Stimulated activated CD8-positive, alpha-beta memory T cell treated with anti-CD3 and anti-CD28 coated beads, Interleukin-2, amount 100 ng/mL, for 1 hour (primary cell): ENCODE measurements at places on chromosomes 16 and 17.

GRCh38 chr17:38544175-38544838, 61.4 kb downstream of the SRCIN1 start:
- DNase-seq = no peak

GRCh38 chr17:65820306-65820705, 258.9 kb upstream of the AXIN2 start:
- no peak for DNase-seq

DNA sequence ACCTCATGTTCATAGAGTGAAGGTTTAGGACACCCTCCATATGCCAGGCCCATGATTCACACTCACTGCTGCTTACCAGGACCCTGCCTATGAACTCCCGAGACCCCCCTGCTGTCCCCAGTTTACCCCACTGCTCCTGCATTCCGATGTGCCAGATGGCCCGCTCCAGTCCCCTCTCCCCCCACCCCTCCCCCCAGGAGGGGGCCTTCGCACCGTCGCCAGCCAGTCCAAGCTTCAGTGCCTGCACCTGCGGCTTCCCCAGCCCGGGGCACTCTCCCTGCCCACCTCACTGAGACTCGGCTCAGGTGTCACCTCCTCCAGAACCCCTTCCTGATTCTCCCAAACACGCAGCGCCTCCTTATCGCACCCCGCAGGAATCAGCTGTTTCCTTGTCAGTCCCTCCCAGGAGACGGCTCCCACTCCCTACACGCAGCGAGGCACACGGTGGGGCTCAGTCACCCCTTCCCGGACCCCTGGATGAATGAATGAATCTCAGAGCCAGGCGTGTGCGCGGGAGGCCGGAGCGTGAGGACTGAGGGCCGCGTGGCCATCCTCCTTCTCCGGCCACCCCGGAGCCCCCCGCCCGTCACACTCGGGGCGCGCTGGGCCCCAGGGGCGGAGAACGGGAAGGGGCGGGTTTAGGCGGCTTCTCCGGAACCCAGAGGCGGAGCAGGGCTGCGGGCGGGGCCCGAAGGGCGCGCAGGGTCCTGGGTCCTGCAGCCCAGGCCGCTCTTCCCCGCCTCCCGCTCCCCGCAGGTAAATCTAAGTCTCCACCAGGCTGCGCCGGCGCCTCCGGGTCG, 1.6 kb downstream of the MYO1C start:
- DNase-seq = no peak

DNA sequence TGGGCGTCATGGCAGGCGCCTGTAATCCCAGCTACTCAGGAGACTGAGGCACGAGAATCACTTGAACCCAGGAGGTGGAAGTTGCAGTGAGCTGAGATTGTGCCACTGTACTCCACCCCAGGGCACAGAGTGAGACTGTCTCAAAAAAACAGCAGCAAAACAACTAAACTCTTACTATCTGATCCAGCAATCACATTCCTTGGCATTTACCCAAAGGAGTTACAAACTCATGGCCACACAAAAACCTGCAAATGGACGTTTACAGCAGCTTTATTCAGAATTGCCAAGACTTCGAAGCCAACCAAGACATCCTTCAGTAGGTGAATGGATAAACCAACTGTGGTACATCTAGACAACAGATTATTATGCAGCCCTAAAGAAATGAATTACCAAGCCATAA, 4.0 kb downstream of the SIAH1 start:
- no peak for DNase-seq

GRCh38 chr17:81647640-81648012, 8.7 kb downstream of the PDE6G start:
- DNase-seq = no peak

DNA sequence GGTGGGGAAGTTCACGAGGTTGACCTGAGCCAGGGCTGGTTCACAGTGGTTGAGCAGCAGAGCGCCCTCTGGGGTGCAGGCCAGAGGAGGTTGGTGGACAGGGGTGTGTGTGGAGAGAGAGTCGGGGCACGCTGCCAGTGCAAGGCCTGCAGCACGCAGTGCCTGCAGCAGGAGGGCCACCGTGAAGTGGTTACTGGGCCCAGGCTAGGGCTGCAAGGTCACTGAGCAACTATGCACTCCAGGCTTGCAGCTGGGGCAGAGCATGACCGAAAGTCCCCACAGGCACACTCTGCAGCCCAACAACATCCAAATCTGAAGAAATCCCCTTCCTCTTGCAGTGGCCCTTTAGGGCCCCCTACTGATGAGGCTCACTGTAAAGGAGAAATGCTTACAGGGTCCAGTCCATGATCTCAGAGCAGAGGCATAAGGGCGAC, 89.1 kb upstream of the NOL11 start:
- DNase-seq = no peak

DNA sequence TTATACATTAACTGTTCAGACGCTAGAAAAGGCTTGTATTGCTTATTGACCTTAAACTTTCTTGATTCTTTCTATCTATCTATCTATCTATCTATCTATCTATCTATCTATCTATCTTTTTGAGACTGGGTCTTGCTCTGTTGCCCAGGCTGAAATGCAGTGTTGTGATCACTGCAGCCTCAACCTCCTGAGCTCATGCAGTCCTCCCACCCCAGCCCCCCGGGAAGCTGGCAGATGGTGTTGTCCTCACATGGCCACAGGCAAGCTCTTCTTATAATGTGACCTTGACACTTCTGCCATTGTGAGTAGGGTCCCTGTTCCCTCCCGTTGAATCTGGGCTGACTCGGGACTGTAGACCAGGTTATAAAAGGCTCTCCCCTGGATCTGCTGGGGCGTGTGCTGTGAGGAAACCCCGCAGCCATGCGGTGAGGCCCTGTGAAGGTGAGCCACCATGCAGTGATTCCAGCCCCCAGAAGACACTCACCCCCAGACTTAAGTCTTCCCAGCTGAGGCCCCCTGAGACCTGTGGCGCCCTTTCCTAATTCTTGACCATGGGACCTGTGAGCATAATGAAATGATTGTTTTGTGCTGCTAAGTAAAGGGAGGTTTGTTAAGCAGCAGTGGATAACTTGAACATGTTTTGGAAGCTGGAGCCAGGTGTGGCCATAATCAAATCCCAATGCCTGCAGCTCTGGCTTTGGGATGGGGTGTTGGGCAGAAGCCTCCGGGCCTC, 54.3 kb downstream of the RPTOR start:
- no peak for DNase-seq

- no peak for DNase-seq
Observed at GRCh38 chr16:80407265-80407987, 133.4 kb upstream of the DYNLRB2 start.

DNA sequence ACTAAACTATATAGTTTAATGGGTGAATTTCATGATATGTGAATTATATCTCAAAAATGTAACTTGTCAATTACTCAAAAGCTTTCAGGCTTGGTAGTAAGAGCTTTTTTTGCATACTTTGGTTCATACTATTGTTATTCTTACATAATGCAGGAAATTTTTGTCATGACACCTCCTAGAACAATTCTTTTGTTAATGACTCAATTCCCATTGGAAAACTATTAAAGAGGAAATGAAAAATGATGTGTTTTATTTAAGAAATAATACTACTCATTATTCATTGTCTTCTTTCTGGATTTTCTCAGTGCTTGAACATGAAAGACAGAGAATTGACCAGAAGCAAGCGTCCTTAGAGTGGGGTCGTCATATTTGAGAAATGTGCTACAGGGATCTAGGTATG, 196.4 kb upstream of the KCNJ16 start:
- DNase-seq = no peak

- no peak for DNase-seq
Observed at GRCh38 chr17:63998721-63999679, 849 bp downstream of the PRR29 start.

- no peak for DNase-seq
Observed at GRCh38 chr17:76888661-76889060, 20.5 kb downstream of the MGAT5B start.

DNA sequence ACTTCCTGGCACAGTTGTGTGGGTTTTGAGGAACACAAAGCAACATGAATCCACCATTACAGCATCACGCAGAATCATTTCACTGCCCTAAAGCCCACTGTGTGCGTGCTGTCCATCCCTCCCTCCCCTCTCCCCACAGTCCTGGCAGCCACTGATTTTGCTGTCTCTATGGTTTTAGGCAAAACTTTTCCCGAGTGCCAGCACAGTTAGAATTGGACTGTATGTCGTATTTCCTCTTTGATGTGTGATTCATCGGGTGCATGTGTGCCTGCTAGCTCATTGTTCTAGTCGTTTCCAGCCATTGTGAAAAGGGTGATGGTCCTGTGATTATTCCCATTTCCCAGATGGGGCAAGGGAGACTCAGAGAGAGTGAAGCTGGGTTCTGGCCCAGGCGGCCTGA, 12.7 kb downstream of the KLHL36 start:
- DNase-seq = no peak

DNA sequence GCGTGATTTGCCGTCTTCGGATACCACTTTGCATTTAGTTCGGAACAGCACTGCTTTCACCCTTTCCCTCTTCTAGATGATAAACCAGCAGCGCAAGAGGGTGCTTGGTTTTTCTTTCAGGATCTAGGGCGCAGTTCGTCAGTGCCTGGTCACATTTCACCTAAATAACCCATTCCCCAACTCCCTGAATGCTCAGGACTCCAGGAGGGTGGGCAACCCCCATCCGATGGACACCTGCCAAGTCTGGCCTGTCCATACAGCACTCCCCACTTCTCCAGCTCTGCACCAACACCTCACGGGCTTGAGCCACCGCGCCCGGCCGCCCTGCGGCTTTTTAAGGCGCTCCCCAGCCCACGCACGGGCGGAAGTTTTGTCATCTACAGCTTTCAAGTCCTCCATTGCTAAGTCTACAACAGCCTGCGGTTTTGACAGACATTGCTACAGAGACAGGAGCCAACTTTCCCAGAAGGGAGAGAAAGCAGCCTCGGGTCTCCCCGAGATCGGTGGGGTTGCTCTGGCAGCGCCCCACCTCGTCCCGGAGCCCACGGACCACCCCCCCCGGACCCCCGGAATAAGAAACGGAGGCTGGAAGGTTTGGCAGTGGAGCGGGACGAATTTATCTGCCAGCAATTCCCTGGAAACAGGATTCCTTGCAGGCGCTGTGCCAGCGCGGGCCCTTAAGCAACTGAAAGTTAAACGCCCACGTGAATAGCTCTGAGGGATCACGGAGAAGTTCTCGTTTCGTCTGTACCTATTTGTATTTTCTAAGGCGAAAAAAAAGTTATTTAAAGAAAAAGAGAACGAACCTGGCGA, 38.6 kb upstream of the SLFN13 start:
- peak; percentile 58 for DNase-seq

- DNase-seq = no peak
Observed at GRCh38 chr16:88456356-88457292, 3.5 kb downstream of the ZFPM1 start.

DNA sequence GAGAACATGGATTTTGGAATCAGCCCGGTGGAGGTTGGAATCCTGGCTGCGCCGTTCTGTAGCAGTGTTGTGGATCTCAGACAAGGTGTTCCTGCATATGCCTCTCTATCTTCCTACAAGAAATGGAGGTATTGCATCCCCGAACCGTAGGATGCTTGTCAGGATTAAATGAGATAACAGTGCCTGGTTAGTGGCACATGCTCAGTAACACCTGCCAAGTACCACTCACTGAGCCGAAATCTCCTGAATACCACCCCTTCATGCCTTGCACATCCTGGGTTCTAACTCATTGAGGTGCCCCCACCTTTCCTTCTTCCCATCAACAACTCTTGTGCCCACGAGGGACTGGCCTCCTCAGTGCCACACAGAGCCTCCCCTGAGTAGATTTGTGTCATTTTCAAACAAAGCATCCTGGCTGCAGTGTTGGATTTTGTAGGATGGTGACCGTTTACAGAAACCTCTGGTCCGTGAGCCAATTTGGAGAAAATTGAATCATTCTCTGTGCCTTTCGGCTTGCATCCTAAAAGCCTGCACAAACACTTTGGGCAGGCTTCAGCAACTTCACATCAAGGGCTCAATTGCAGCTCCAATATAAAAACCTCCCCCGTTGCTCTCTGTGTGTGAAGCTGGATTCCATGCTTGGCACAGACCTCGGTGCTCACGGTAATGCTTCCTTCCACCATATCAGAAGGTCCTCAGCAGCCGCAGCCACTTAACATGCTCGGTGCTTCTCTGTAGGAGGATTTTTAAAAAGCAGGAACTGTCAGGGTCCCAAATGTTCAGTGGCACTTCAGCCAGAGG, 84.2 kb downstream of the WWOX start:
- no peak for DNase-seq

DNA sequence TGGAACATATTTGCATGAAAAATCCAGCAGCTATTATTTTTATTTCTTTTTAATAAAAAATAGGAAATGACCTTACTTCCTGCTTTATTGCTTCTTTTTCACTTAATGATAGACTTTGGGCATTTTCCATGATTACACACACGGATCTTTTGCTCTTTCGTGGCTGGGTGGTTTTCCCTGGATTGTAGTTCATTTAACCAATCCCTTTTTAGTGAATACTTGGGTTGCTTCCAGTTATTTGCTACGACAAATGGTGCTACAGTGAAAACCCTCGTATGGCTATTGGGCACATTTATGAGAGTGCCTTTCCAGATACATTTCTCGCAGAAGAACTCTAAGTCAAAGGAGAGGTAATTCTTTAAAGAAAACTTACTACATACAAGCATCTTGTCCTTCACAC, 38.6 kb downstream of the FOXL1 start:
- DNase-seq = no peak

GRCh38 chr16:69838489-69838888, 76.4 kb downstream of the WWP2 start:
- no peak for DNase-seq

DNA sequence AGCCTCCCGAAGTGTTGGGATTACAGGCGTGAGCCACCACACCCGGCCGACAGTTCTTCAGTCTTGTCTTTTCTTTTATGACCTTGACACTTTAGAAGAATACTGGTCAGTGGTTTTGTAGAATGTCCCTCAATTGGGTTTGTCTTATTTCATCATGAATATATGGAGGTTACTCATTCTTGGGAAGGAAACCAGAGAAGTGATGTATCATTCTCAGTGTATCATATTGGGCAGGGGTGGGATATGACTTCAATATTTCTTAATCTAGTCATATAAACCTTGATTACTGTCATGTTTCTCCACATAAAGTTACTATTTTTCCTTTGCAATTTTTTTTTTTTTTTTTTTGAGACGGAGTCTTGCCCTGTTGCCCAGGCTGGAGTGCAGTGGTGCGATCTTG, 36.9 kb downstream of the SNTB2 start:
- DNase-seq = no peak

DNA sequence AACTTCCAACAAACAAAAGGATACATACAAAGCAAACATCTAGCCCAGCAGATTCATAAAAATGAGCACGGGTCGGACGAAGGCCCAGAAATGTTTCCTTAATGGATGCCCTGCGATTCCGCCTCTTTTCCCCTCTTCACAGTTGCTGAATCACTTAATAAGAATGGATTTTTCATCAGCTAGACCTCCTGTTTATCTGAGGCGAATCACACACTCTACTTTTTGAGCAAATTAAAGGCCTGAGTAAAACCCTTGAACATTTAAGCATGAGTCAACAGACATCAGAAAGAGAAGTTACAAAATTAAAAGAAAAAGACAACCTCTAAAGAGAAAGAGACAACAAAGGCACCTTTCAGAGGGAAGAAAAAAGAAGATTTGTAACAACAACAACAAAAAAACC, 44.7 kb downstream of the HS3ST3A1 start:
- DNase-seq = no peak

- no peak for DNase-seq
Observed at GRCh38 chr16:23516366-23517137, 6.3 kb upstream of the GGA2 start.

GRCh38 chr17:4788807-4789700, at the start of gene GLTPD2:
GLTPD2 (plus strand) TSS chr17:4788964; CDS start chr17:4789012, 48 bp downstream.
- no peak for DNase-seq

GRCh38 chr16:30464078-30464477, 8.5 kb upstream of the ITGAL start:
- no peak for DNase-seq

- no peak for DNase-seq
Observed at GRCh38 chr16:15610369-15610871, 32.5 kb downstream of the MARF1 start.

GRCh38 chr16:3068487-3068886, 3.0 kb downstream of the IL32 start:
- DNase-seq = no peak
